ENCODE measurements at places on chromosomes 6 and 20.

GRCh38 chr6:109187399-109188114, 92.2 kb downstream of the CEP57L1 start:
- DNase-seq: peak; percentile 62

DNA sequence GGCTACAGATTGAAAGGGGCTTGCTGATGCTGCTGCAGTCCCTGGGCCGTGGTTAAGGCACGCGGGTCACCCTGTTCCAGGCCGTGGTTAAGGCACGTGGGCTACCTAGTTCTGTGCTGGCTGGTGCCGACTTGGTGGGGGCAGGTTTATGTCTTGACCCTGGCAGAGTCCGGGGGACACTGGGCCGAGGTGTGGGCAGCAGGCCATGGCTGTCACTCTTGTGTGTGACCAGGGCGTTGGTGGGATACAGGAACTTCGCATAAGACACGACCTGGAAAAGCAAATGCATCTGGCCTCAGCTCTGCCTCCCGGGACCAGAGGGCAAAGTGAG, 6.4 kb downstream of the RPS21 start:
- DNase-seq: no peak

- DNase-seq: no peak
Observed at GRCh38 chr6:166554316-166554715, 32.2 kb downstream of the RAMACL start.

- no peak for DNase-seq
Observed at GRCh38 chr6:25446830-25447569, 167.8 kb downstream of the CARMIL1 start.

DNA sequence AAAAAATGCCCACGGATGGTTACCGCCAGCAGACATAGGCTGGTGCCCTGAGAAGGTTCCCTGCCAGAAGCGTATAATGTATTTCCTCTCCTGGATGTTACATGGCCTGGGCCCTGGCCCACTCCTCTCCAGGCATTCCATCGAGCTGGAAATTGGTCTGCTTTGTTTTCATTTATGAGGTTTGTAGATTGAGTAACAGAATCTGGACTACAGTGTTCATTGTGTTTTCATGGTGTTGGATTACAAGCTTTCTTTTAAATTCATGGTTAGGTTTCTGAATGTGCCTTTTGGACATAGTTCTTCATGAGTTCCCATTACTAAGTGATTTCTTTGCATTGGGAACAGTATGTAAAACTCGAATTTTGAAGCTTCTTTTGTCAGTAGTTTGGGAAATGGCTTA, 6.4 kb downstream of the TIAM2 start:
- no peak for DNase-seq

GRCh38 chr20:46036370-46036769, 7.4 kb downstream of the SLC12A5 start:
- DNase-seq: no peak

- no peak for DNase-seq
Observed at GRCh38 chr20:542777-543368, 717 bp downstream of the CSNK2A1 start.

- no peak for DNase-seq
Observed at GRCh38 chr6:109793021-109793420, 101.9 kb downstream of the FIG4 start.

- no peak for DNase-seq
Observed at GRCh38 chr20:8320306-8320705, 188.2 kb downstream of the PLCB1 start.

DNA sequence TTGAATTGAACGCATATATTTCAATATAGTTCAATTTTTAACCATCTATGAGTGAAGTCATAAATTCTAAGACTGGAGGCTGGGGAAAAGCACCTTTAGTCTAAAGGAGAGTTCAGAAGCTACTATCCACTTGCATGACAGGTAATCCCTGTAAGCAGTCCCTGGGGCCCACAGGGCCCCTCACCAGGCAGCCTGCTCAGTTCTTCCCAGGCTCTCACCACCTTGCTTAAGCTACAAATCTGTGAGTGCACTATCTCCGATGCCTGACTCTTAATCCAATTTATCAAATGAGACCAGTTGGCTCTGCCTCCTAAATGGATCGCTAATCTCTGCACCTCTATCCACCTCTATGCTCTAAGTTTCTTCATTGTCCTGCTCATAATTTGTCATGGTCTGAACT, 413.8 kb downstream of the PTPRT start:
- DNase-seq: no peak

- DNase-seq: no peak
Observed at GRCh38 chr6:41503827-41504465, 42.2 kb upstream of the FOXP4 start.

GRCh38 chr6:160678744-160679401, 14.8 kb upstream of the LPA start:
- DNase-seq: no peak

DNA sequence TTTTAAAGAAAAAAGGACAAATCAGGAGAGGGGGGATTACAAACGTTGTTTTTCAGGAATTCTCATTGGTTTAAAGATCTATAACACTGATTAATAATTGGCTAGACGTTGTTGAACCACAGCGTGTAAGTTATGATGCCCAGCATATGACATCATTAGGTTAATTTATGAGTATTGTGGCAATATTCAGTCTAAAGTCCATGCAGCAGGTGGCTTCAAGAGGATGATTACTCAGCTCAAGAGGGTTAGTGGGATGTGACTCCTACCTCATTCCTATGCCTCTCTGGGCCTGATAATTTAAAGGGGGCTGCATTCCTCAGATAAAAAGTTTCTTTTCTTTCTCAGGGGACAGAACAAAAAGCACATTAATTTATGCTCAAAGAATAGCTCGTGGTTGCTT, 1309.0 kb downstream of the EPHA7 start:
- DNase-seq: no peak

GRCh38 chr20:11248687-11249638, 575.2 kb upstream of the JAG1 start:
- DNase-seq: no peak

GRCh38 chr6:146700078-146700686, 101.4 kb downstream of the ADGB start:
- peak; percentile 35 for DNase-seq

- DNase-seq: no peak
Observed at GRCh38 chr6:84763886-84764331, 489 bp downstream of the TBX18 start.

- DNase-seq: no peak
Observed at GRCh38 chr6:23218751-23219150, 649.4 kb downstream of the HDGFL1 start.

- no peak for DNase-seq
Observed at GRCh38 chr6:20969551-20969950, 435.3 kb downstream of the CDKAL1 start.

DNA sequence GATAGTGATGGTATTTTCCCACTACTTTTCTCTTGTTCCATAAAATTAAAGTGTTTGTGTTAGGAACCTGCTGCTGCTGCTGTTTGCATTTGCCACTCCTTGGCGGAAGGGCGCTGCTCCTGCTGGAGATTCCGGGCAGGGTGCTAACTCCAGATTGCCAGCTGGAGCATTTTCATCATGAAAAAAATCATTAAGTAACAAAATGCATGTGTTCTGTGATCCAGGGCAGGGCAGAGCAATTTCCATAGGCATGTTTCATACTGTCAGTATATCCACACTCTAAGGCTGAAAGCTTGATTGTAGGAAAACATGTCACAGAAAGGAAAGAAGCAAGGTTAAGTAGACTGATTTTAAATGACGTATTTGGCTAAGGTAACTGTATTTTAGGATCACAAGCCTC, 24.0 kb downstream of the PBOV1 start:
- no peak for DNase-seq

- no peak for DNase-seq
Observed at GRCh38 chr6:111782887-111783466, 90.3 kb downstream of the FYN start.

DNA sequence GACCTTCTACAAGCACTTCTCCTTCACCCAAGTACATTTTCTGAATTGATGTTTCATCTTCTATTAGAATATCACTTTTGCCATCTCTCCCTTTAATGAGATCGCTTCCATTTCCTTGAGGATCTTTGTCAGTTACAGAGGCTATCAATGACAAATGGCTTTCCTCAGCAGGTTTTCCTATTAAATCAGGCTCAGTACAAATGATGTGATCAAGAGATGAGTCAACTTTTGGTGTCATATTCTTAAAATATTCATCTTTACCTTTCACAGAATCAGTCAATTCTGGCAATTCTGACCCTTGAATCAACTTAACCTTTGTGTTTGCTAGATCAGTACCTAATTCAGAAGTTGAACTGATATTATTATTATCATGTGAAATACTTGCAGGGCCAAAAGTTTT, 37.3 kb downstream of the DST start:
- no peak for DNase-seq

GRCh38 chr6:44956396-44956795, 371.7 kb upstream of the RUNX2 start:
- no peak for DNase-seq

GRCh38 chr6:82057846-82058554, 189.5 kb downstream of the IBTK start:
- DNase-seq: no peak

GRCh38 chr6:105209950-105210706, 30.3 kb upstream of the POPDC3 start:
- DNase-seq: no peak

DNA sequence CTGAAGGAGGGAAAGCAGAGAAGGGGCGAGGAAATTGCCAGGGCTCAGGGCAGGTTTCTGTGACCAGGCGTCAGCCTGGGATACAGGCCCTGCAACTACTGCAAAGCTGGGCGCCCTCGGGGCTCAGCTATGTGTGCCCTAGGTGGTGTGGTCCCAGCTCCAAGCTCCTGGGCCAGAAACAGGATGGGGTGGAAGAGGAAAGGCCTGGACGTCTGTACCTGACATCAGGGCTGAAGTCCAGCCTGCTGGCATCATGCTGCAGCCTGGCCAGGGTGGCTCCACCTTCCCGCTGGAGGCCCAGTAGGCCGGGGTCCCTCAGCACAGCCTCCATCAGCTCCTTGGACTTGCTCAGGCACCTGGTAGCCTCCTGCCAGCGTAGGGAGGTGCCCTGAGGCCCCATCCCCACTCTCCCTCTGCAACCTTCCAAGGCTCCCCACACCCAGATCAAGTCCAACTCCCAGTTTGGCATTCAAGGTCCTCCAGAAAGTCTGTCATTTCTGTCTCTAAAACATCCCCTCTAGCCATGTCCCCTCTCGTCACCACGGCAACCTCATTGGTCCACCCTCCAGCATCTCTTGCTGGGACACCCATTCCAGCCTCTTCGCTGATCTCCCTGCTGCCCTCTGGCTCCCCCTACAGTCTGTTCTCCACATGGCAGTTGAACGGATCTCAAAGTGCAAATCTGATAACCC, 38.2 kb downstream of the KIAA1755 start:
- peak; percentile 41 for DNase-seq

DNA sequence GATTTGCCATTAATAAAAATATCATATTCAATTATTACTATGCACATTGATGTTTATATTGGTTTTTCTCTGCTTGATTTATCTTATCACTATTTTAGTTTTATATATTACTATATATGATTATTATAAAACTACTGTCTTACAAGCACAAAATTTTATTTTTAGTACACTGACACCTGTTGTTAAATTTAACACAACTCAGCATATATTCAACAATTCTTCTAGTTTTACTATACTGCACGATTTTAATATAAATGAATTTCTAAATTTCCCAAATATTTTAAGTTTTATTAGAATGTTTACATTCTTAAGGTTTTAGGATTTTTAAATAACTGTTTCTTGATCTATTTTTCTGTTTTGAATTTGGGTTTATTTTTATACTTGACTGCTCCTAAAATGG, 889.8 kb upstream of the GJE1 start:
- DNase-seq: no peak

DNA sequence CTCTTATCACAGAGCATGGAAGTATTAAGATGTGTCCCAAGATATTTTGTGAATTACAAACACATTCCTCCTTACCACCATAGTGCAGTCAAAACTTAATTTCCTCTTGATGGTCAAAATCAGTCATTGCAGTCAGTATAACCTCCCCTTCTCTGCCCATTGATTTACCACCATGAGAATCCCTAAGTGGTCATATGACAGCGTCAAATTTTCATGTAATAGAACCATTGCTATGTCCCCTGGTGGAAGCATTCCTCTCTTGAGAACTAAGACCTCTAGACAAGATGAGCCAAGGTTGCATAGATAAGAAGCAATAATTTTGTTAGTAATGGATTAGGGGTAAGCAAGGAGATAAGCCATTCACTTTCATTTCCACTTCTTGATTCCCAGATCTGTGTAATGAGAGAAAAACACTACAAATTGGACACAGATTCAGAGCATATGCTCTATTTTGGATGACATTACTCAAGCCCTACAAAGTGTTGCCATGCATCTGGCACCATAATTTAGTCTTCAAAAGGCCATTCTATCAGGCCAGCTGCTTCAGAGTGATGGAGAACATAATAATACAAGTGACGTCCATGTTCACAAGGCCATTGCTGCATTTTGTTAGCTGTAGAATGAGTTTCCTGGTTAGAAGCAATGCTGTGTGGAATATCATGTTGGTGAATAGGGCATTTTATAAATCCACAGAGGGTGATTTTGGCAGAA, 49.6 kb upstream of the PDE7B start:
- no peak for DNase-seq

DNA sequence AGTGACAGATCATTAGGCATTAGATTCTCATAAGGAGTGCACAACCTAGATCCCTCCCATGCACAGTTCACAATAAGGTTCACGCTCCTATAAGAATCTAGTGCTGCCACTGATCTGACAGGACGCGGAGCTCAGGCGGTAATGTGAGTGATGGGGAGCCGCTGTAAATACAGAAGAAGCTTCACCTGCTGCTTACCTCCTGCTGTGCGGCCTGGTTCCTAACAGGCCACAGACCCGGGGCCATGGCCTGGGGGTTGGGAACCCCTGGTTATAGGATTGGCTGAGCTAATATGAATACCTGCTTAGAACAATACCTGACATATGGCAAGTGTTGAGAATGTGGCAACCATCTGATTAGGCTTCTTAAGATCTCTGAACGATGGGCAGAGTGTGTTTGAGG, 2.4 kb downstream of the PNPLA1 start:
- DNase-seq: no peak

- DNase-seq: no peak
Observed at GRCh38 chr6:100118301-100118700, 124.3 kb upstream of the MCHR2 start.

- no peak for DNase-seq
Observed at GRCh38 chr6:2940851-2941250, 30.5 kb downstream of the SERPINB6 start.

- DNase-seq: peak; percentile 0
Observed at GRCh38 chr20:6623989-6624388, 143.5 kb upstream of the BMP2 start.

Data from CD4-positive, alpha-beta T cell treated with Interleukin-4 for 4 hours (primary cell).